Caki2 (cell line): ENCODE measurements at places on chromosomes 12 and 14.
A peak's percentile ranks its signal among the peaks of the same experiment; 100 is the strongest.

- DNase-seq: no peak
These were observed at the start of gene DBX2 for GRCh38 chr12:45050751-45051571. Gene DBX2 (minus strand): TSS chr12:45051099. CDS start chr12:45050927, 172 bp downstream.

DNA sequence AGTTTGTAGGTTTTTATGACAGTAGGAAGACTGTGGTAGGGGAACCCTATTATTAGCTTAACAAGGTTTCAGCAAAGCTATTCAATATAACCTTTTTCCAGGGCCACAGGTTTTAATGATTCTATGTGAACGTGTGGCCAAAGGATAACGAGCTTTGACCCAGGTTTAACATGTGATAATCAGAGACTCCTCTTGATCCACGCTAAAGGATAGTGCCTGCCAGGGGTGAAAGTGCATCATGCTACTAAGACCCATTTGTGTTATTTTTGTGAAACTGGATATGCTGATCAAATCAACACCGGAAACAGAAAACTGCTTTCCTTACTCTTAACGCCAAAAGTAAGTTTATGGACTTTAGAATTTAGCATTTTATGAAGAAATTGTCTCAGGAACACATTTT is 909 bp upstream of the TAOK3 start:
- no peak for DNase-seq

DNA sequence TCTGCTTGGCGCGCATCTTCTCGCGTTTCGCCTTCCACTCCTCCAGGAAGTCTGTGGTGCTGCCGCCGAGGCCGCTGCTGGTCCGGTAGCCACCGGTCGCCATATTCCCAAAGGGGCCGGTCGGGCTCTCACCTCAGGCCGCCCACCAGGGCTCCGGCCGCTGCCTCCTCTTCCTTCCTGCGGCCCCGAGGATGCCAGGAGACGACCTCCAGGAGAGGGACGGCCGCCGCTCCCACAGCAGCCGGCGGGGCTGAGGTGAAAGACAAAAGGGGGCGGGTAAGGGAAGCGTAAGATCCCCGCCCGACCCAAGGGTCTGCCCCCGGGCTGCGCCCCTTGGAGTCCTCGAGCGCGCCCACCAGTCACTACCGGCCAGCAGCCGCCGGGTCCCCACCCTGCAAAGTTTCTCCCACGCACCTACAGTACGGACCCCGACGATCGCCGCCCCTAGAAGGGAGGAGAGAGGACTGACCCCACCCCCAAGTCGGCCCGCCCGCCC is 574 bp downstream of the PAWR start:
- no peak for DNase-seq

DNA sequence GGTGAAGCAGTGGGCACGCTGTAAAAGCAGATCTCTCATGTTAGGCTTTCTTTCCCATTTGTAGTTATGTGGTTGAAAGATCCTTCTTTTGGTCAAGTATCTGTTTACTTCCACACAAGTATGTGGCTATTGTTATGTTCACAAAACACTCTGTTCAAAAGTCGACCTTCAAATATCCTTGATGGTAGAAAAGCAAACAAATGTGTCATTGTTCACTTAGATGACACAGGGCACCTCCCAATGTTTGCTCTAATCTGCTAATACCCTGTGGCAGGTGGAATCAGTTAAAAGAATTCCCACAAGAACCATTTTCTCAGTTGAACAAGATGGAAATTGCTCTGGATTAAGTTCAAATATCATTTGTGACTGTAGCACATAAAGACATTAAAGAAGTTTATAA is 43.6 kb upstream of the NAA30 start:
- no peak for DNase-seq

GRCh38 chr12:27338473-27338872 is 5.8 kb downstream of the BMAL2 start:
- DNase-seq: no peak

DNA sequence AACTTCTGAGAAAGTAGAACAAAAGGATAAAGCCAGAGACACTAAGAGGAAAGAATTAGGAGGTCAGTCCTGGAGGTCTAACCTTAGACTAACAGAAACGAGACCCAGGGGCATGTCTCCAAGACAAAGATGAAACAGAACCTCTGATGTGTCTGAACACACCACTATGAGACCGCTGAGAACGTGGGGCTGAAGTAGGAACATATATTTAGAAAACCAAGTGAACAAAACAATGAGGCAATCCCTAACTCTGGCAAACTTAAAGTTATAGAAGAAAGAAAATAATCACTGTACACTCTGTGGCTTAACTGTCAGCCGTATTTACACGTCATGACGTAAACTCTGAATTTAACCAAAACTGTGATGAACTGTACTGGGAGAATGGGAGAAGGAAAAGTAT is 17.9 kb downstream of the KCTD10 start:
- no peak for DNase-seq

- no peak for DNase-seq
These were observed 42.6 kb downstream of the GALNT8 start for GRCh38 chr12:4762773-4763172.

DNA sequence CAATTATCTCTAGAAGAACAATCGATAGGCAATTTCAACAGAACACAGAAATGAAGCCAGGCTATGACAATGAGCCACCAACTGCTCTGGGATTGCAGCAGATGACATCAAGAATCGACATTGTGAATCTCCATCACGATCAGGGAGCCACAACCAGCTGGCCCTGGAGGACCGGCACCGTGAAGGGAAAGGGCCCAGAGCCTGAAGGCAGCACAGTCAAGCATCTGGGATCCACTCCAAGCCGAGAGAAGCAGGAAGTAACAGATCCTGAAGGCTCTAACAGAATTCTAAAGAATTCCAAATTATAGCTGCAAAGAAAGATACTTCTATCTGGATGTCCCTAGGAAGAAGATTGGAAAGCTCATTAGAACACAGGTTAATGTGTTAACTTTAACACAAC is 61.0 kb downstream of the LRRC74A start:
- no peak for DNase-seq

- peak; percentile 67 for DNase-seq
These were observed 1.1 kb upstream of the FERMT2 start for GRCh38 chr14:52951681-52952554.

DNA sequence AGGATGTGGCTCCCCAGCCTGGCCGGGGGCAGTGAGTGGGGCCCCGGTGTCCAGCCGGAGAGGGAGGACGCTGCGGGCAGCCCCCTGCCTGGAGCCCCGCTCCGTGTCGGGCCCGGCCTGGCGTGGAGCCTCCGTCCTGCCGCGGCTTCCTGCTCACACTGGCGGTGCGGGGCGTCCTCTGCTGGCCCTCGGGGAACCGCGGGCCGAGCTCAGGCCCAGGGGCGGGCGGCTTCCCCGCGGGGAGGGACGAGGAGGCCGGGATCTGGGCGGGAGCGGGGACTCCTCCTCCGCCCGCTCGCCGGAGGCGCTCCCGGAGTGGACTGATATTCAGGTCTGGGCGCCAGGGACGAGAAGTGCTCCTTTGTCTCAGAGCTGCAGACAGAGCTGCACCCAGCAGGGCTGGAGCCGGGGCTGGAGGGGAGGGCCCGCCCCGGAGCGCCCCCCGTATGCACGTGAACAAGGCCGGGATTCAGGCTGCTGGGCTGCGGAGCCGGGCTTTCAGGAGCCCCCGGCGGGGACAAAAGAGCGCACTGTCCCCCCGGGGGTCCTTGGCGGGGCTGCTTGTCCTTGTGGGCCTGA is 2.2 kb downstream of the MMP17 start:
- DNase-seq: peak; percentile 84

DNA sequence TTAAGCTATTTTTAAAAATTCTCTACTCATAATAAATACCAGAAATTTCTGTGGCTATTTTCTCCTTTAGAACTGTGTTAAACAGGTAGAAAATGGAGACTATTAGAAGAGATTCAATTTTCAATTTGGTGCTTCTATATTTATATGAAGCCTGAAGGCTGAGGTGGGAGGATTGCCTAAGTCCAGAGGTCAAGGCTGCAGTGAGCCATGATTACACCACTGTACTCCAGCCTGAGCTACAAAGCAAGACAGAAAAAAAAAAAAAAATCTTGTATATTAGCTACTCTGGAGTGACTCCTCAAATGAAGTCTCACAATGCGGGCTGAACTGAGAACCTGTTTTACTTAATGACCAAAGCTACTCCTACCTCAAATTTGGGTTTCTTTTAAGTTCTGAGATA is 9.8 kb upstream of the DPF3 start:
- no peak for DNase-seq

- DNase-seq: no peak
These were observed 57.6 kb downstream of the BEGAIN start for GRCh38 chr14:100529561-100530031.

GRCh38 chr12:128056136-128056801 is 210.7 kb upstream of the TMEM132C start:
- no peak for DNase-seq

DNA sequence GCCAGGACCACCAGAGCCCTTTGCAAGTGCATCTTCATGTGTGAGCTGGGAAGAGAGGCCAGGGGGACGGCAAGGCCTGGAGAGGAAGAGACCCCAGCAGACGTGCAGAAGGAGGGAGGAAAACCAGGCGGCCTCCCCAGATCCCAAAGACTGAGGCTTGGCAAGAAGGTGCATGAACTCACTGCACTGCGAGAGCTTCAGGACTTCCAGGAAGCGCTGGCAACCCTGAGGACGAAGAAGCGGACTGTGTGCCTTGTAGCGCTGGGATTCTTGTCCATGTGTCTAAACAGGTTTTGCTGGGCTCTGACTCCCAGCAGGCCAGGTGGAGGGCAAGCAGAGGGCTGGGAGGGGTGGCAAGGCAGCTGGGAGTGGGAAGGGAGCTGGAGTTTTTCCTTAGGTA is 939 bp downstream of the TGFB3 start:
- DNase-seq: no peak

- no peak for DNase-seq
These were observed 33.9 kb downstream of the FOXN3 start for GRCh38 chr14:89382901-89383845.
